Gastroesophageal sphincter (tissue), 4 donors: ENCODE measurements at places on chromosomes 5 and 9.

DNA sequence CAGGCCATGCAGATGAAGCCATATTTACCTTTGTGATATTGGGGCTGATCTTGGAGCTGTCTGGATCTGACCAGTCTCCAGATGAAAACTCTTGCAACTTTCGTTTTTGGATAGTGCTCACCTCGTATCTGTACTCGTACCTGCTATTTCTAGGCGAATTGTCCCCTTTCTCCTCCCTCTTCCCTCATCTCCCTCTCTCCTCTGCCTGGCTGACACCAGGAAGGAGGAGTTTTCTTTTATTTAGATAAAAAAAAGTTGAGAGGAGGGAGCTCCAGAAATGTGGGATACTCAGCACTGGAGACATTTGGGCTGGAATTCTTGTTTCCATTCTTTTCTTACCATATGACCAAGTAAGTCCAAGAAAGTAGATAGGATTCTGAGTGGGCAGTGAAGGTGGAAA, 54.6 kb upstream of the ABL1 start:
- ATAC-seq = peak; percentile 16

DNA sequence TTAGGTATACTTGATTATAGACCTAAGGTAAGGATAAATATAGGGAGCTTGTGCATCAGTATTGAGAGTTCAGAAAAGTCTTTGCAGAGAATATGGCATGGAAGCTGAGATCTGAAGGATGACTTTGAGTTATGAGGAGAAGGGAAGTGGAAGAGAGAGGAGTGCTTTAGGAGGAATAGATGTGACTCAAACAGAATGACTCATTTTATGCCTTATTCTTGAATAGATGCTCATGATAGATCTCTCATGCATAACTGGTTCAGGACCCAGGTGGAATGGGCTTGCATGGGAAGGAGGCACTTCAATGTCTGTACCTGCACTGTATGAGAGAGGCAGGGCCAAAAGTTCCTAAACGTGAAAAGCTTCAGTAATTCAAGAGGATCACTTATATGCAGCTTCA, 103.3 kb downstream of the CWC27 start:
- ATAC-seq = no peak

DNA sequence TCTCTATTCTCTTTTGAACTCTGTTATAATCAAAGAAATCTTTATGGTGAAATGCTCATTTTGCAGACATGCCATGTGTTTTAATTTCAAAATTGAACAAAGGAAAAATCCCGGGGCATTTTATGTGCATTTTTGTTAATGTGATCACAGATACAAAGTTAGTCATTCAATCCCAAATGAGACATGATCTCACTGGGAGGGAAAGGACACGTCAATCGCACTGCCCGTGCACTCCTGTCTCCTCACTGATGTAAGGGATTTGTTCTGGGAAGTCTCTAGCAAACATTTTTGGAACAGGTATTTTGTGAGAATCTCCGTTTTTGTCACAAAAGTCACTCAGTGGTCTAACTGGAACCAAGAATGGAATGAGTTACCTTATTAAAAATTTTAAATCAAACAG, 97.9 kb upstream of the RANBP6 start:
- no peak for ATAC-seq

DNA sequence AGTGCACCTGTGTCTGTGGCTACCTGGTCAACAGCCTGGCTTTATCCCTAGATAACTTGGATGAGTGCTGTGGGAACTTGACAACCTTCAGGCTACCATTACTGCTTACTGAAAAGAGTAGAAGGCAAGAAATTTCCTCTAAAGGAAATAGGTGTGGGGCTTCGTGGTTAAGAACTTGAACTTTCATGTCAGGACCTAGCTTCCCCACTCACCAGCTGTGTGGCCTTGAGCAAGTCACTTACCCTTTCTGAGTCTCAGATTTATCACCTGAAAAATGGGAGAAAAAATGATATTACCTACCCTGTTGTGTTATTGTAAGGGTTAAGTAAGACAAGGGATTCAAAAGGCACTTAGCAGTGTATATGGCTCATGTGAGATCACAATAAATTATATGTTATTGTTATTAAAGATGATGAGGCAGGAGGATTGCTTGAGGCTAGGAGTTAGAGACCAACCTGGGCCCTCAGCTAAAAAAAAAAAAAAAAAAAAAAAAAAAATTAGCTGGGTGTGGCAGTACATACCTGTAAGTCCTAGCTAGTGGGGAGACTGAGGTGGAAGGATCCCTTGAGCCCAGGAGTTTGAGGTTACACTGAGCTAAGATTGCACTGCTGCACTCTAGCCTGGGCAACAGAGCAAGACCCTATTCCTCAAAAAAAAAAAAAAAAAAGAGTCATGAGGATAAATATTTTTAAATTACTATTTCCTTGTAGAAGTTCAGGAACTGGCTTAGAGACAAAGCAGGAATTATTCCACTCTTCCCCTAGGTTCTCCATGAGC, 97.0 kb upstream of the SPRY4 start:
- no peak for ATAC-seq

DNA sequence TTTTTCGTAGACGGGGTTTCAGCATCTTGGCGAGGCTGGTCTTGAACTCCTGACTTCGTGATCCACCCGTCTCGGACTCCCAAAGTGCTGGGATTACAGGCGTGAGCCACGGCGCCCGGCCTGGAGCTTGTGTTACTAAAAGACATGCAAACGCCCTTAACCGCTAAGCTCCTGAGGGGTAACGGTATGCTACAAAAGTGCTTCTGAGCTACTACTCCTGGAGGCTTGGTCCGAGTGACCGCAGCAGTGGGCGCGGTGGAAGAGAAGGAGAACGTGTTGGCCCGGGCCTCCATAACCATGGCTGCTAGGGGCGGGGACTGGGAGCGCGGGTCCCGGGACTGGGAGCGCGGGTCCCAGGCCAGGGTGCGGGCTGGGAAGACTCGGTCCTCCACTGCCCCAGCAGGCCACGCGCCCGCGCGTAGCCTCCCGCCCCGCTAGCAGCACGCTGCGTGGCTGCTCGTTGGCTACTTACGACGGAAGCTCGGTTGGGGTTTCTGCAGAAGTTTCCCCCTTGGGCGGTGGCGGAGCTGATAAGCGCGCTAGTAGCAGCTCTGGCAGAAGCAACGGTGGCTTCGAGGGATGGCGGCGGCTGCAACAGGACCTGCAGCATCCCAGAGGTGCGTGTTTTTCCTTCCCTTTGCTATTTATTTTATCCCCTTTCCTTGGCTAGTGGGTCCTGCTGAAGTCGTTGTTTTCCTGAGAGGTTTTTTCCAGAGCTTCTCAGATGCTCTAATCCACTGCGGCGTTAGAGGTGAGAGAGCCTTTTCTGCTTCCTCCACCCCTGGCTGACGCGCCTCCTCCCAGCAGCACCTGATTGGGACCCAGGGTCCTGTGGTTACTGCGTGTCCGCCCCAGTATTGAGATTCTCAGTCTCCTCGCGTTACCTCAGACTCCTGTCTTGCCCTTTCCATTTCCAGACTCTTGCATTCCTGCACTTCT, 69.2 kb upstream of the CCDC180 start:
- ATAC-seq = peak; percentile 96

DNA sequence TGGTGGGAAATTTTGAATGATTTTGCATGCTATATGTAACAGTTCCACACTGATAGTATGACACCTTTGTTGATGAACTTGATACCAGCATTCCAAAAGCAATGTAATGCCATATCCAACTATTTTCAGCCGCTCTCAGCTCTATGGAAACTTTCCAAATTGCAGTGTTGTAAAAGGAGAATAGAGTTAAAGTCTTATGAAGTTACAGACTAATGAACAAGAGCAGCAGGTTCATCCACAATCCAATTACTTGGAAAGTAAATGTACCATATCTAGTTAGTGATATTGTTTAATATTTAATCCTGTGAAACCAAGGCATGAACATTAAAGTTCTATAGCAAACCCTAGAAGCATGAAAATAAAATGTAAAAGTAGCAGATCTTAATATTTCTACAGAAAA, 418.2 kb downstream of the TUSC1 start:
- no peak for ATAC-seq

DNA sequence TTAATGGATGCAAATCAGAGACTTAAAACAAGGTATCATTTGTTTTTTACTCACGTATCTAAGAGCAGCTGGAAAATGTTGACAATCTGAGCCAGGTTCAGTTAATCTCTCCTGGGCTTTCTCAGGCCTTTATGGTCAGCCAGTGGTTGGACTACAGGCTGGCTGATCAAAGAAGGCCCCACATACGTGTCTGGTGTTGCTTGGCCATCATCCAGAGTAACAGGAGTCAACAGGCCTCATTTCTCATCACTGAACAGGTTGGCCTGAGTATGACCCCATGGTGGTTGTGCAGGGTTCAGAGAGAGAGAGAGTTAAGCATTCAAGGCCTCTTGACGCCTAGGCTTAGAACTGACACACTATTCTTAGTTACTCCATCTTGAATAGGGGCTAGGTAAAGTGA, 97.0 kb upstream of the VLDLR start:
- ATAC-seq = no peak

DNA sequence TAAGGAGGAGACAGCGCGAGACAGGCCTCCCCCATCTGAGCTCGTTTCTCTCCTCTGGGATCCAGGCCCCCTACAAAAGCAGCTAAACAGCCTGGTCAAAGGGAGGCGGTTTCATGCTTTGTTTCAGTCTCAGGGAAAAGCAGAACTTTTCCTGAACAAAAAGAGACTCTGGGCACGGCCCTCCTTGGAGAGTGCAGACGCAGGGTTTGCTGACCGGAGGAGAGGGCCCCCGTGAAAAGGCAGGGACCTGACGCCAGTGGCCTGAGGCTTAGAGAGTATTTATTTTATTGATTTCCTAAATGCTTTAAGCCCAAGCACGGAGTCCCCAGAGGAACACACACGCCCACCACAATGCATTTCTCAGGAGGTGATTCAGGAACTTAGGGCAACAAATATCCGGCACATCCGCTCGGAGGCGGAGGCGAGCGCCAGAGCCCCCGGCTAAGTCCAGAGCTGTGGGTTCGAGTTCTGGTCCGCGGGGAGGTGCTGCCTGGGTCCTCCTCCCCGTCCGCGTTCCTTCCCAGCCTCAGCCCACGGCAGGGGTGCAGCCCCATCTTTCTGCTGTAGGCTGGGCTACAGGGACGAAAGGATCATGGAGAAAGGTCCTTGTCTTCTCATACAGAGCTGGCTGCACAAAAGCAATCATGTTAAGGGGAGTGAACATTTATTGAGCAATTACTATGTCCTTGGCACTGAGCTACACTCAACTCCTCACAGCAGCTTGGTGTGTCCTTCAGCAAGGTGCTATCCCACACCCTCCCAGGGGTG, 40.0 kb downstream of the PTGES start:
- ATAC-seq = no peak

DNA sequence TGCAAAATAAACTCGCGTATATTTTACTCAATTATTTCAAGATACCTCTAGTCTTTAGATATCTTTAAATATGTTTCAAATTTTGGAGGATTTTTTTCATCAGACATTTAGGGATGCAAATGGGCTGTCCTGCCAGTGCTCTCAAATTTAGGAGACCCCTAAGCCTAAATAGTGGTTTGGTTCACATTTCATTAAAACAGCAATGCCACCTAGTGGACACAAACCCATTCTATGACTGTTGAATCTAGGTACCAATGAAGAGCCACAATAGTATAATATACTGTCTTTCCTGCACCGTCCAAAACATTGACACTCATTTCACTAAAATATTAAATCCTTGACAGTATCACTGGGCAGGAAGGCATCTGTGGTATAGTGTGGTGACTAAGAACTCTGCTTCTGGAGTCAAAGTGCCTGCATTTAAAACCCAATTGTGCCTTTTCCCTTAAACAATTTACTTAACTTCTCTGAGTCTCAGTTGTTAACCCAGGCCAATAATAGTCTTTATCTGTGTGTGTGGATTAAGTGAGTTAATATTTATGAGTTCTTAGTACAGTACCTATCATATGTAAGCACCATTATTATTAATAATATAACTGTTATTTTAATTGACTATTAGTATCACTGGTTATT, 148.0 kb downstream of the RORB start:
- ATAC-seq = no peak

DNA sequence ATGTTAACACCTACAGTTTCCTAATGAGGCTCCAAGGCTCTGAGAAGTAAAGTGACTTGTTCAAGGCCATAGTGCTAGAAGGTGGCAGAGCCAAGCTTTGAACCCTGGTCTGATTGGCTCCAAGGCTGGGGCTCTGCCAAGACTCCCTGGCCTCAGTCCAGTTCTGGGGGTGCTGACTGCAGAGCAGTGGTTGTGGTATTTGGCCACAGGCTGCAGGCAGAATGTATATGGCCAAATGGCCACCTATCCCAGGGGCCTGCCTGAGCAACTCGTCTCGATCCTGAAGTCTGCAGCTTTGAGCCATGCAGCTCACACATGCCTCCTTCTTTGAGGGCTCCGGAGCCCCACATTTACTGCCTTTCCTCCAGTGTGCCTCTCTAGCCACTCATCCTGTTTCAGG, 9.7 kb upstream of the NEK6 start:
- no peak for ATAC-seq

DNA sequence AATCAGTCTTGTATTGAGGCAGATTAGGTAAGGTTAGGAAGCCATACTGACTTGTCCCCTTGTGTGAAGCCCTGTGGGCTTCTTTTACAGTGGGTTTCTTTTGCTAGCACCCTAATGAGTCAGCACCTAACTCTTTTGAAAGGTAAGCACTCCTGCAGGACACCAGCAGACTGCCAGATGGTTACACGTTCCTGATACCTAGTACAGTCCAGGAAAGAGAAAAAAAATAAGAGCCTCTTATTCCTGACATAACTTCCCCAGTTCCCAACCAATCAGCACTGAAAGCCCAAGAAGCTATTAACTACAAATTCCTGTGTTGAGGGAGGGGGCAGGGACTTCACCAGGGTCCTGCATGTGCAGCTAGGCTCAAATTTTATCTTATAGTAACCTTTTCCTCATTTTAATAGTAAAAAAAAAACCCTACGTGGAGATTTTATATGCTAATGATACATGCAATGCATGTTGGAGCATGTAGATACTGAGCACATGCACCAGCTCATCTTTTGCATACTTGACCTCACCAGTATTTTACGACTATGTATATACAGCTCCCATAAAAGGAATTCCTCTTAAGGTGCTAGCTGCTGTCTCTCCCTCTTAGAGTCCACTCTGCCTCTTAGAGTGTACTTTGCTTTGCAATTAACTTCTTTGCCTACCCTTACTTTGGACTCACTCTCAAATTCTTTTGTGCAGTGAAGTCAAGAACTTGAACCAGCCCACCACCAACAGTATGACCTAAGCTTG, 84.7 kb upstream of the RORB start:
- no peak for ATAC-seq

- no peak for ATAC-seq
Measured at GRCh38 chr9:108933231-108933717, 650 bp downstream of the ELP1 start.

DNA sequence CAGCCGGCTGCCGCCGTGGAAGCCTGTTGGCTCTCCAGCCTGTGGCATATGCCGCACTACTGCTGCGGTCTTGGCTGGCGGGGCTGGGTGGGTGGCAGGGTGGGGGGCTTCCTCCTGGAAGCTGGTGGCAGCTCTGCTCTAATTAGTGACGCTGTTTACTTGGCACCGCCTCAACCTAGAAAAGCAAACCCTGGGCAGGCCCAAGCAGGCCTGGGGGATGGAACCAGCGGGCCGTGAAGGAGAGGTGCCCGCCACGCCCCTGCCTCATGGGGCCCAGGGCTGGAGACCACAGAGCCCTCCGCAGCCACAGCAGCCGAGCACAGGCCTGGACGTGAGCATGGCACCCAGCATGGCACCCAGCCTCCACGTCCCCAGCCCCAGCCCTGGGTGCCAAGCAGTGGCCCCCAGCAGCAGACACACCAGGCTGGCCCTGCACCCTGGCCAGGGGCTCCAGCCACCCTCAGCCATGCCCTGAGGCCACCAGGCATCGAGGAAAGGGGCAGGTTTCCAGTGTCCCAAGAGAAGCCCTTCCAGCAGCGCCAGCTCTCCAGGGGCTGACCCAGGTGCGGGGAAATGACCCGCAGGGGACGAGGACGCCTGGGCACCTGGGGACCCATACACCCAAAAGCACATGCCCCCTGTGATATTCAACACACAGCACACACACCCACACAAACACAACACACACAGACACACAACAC, 5.4 kb upstream of the CCDC187 start:
- ATAC-seq = no peak
